Breast epithelium (tissue), 4 donors: ENCODE measurements at places on chromosomes 1 and 21. TPM values are rescaled to one million over a fixed set of nuclear protein-coding genes. Genes with fewer than 3 reads are reported as not detected.

RNF186 gene
- total RNA-seq = 4.3 TPM

PDPN gene
- 18.1 TPM for total RNA-seq

ADCY10 gene
- 0.16 TPM for total RNA-seq

GRCh38 chr1:162717548-162718184, 72.8 kb upstream of the HSD17B7 start:
- no peak for DNase-seq

DNA sequence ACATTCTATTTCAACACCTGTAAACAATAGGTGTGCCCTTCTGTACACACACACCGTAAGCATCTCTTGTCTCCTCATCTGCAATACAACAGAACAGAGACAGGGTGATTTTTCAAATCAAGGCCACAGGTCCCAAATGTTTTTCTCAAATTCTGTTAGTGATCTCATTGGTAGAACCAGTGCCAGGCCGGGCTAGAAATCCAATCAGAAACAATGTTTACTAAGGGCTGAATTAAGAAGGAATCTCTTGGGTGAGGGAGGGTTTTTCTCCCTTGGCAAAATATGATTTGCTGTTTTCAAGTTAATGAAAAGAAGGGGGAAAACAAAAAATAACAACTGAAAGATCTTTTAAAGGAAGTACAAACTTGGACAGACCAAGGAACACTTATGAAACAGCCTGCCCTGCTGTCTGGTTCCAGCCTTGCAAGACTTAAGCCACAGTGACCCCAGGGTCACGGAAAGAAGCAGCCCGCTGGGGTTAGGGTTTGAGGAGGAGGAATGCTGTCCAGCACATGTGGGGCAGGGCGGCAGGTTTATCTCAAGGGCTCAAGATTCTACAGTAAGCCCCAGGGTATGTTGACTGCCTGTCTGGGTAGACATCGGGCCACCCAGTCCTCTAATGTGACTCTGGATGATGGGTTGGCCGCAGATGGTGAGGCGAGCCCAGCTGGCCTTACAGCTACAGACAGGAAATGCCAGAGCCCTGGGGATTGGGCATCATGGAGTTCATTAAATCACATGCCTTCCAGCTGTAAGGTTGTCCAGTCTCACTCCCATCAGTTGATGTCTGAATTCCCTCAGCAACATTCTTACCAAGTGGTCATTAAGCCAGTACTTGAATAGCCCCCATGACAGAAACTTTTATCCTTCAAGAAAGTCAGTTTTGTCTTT, 73.3 kb upstream of the SLC44A3 start:
- no peak for DNase-seq

- DNase-seq = no peak
These were observed 22.5 kb upstream of the PWP2 start for GRCh38 chr21:44084496-44085241.

DNA sequence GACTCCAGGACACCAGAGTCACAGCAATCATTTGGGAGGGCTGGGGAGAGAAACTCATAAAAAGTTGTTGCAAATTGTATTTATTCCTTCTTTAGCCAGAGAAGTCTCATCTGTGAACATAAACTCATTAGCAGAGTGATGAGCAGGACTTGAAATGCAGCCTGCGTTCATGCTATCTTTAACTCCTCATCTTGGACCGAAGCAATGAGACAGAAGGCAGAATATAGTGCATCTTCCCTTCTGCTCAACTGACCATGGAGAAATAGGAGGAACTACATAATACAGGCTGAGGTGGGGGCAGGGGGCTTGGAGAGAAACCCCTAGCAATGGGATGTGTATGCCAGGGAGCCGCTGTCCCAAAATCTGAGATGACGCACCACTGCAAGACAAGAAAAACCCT, 121.8 kb upstream of the AJAP1 start:
- no peak for DNase-seq

- peak; percentile 80 for DNase-seq
These were observed 37.1 kb upstream of the EPB41 start for GRCh38 chr1:28877132-28877781.

DNA sequence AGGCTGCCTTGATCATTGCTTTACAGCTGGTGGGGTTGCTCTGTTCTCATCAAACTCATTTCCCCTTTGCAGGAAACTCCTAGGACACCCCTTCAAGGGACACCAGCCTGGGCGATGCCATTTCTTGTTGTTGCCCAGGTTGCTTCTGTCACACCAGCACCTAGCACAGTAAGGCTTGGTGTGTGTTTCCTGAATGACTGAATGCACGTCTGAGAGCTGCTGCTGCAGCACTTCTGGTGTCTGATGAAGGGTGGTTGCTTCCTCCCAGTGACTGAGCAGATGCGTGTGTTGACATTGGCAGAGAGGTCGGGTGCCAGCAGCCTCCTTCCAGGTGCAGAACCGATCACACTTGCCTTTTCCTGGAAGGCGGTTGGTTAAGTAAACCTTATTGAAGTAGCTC, 477.4 kb downstream of the CAMTA1 start:
- no peak for DNase-seq

DNA sequence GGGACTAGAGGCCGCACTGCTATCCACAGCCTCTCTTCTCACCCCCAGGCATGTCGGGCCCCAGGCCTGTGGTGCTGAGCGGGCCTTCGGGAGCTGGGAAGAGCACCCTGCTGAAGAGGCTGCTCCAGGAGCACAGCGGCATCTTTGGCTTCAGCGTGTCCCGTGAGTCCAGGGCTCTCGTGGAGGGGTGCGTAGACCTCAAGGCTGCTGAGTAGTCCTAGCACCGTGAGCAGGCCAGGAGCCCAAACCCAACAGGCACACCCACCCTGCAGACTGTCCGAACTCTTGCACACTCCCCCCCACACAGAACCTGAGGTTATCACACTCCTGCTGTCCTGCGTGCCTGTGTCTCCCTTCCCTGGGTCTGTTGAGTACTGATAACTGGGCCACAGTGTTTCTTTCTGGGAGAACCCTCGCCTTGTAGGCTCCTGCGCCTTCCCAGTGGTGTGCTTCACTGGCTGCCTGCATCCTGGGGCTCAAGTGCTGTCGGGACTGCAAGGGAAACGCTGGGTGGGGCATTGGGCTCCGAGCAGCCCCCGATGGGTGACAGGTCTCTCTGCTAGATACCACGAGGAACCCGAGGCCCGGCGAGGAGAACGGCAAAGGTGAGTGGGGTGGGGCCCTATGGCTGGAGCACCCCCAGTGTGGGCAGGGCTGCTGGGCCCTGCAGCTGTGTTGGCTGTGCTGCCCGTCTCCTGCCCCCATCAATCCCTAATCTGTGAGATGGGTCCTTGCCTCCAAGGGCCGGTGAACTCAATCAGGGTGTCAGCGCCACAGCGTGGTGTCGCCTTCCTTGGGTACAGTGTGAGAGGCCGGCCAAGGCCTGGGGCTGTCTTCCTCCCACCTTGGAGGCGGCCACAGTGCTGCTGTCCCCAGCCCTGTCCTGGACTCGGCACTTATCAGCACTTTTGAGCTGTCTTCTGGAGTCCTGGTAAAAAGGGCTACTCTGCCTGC, 4.0 kb upstream of the GJC2 start:
- DNase-seq = no peak

DNA sequence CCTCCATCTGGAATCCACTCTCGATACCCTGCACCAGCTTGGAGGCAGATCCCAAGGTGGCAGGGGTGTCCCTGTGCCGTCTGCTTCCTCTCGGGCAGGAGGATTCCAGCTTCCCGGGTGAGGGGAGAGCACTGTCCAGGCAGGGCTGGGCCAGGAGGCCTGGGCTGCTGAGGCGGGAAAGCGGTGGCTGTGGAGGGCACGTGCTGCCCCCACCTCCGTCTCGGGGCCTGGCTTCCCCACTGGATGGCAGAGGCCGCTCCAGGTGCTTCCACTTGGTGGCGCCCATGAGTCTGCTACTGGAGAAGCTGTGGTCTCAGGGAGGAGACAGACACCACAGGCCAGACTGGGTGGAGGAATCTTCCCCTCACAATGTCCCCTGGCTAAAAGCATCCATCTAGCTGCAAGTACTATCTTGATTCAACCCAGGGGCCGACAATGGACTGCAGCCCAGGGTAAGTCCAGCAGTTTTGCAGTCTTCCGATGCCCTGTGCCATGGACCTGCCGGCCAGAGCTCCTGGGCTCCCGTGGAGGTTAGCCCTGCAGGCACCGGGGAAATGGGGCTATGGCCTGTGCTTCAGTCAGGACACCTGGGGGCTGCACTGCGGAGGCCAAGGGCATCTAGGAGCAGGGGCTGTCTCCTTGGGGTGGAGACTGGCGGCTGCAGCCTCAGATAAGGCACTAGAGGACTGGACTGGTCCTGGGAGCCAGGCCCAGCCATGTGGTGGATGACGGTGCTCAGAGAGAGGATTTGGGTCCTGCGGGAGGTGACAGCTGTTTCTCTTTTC, 41.3 kb upstream of the EIF4G3 start:
- DNase-seq = no peak

DNA sequence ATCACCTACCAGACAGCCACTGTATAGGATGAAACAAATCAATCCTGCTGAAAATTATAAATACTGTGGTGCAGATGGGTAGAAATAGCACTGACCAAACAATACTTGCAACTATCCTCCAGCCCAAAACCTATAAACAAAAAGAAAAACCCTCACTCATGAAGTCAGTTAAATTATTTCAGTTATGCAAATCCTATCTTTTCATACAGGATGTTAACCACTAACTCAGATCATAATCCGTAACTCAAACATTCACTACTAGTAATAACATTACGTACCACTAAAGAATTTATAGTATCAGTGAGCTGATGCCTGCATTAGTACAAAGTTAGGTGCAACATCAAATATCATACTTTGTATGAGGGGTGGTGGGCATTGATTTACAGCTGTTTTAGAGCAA, 2.6 kb downstream of the NDC1 start:
- DNase-seq = no peak
